ENCODE measurements at places on chromosomes 3 and 15.

DNA sequence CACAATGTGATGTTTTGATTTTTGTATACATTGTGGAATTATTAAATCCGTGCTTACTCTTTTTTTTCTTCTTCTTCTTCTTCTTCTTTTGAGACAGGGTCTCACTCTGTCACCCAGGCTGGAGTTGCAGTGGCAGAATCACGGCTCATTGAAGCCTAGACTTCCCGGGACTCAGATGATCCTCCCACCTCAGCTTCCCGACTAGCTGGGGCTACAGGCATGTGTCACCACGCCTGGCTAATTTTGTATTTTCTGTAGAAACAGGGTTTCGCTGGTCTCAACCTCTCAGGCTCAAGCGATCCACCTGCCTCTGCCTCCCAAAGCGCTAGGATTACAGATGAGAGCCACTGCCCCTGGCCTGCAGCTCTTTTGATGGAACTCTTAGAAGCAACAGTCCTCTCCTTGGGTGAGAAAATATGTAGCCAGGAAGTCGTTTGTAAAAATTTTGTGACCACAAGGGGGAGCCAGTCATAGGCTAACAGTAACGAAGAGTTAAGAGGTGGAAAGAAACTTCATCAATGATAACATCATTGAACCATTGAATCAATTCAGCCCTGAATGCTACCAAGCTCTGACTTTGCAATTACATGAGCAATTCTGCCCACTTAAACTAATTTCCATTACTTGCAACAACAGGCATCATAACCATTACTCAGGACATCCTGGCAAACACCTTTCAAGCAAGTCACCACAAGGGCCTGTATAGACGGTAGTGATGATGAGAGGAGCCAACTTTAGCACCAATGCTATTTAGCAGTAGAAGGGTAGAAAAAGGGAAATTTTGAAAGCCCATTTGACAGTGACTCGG is 16.7 kb upstream of the CMTM7 start:
- peak; percentile 81 for DNase-seq

DNA sequence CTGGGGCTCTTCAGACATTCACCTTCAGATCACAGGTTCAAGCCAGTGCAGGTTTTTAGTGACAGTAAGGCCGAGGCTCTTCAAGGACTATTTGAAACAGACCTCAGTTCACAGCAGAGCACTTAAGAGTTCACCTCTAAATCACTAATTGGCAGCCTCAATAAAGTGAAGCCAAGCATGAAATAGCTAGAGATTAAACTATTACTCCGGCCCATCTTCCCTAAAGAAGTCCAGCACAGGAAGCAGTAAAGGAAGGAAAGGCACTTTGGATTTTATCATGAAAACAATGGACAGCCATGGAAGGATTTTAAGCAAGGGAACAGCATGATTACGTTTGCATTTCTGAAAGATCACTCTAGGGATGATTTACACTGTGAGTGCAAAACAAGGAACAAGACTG is 27.6 kb upstream of the ARL6 start:
- DNase-seq, result no peak

DNA sequence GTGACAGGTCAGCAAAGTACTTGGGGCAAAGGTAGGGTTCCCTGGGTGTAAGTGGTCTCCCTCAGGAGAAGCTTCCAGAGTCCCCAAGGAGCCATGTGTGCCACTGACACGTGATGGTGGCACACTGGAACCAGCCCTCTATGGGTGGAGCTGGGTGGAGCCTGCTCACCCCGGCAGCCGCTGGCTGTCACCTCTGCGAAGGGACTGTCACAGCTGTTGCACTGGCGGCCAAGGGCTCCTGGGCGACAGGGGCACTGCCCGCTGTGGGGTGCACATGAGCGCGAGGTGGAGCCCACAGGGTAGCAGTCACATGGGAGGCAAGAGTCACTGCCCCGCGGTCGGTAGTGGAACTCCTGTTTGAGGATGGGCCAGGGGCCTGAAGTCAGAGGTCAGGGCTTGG is 12.0 kb downstream of the CELSR3 start:
- no peak for DNase-seq

DNA sequence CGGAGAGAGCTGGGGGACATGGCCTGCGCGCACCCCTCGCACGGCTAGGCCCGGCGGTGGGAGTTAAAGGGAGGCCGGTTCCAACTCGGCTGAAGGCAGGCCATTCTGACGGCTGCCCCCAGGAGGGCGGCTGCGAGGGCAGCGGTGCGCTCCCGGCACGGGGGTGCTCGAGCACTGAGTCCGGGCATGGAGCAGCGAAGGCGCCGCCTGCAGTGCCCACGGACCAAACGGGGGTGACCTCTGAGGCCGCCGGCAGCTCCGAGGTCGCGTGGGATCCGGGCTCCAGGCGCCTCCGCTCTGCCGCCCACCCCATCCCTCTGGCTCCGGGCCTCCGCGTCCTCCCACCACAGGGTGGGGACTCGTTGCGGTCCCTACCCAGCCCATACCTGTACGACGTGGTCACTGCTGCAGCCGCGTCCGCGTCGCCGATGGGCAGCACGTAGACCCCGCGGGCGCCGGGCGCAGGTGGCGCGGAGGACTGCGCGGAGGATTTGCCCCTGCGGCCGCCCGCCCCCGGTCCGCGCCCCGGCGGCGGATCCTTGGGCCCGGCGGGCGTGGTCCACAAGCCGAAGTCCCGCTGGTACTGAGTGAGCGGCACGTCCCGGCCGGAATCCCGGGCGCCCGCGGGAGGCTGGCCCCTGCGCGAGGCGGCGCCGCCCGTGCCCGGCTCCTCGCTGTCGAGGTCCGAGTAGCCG is 469 bp downstream of the MAP6D1 start:
- DNase-seq, result peak; percentile 20

GRCh38 chr15:85137489-85138168 is 156.0 kb downstream of the PDE8A start:
- DNase-seq, result no peak

- no peak for DNase-seq
Measured at GRCh38 chr3:136141291-136141785, 54.8 kb downstream of the MSL2 start.

DNA sequence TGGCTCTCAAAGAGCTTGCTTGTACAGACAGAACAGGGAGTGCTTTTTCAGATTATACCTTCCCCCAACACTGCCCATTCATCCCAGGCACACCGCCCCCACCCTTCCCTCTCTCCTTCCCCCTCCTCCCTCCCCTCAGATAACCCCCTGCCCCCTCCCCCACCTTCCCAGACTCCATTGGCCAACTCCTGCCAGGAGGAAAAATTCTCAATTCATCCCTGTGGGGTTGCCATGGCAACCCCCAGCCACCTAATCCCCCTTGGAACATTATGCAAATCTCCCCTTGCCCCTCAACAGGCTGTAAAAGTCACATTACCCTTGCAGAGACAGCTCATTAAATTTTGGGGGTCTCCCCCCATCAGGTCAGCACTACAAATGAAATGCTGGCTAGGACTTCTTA is 14.3 kb downstream of the TLE3 start:
- no peak for DNase-seq

- DNase-seq, result no peak
Measured at GRCh38 chr3:146164506-146164905, 3.5 kb upstream of the PLOD2 start.

- DNase-seq, result no peak
Measured at GRCh38 chr3:40624189-40624769, 99.5 kb downstream of the ZNF621 start.

- no peak for DNase-seq
Measured at GRCh38 chr3:189635339-189635738, 4.2 kb downstream of the TP63 start.

All from activated CD4-positive, alpha-beta T cell treated with anti-CD3 and anti-CD28 coated beads, Interleukin-10, Interleukin-2, amounts not matched to agents 100 ng/mL and 50 ng/mL, durations not matched to agents 16 hours and 8 hours (primary cell).